Ascending aorta (tissue), 2 donors: ENCODE measurements at places on chromosomes 7 and 10. TPM values are rescaled to one million over a fixed set of nuclear protein-coding genes. Genes with fewer than 3 reads are reported as not detected.

DNA sequence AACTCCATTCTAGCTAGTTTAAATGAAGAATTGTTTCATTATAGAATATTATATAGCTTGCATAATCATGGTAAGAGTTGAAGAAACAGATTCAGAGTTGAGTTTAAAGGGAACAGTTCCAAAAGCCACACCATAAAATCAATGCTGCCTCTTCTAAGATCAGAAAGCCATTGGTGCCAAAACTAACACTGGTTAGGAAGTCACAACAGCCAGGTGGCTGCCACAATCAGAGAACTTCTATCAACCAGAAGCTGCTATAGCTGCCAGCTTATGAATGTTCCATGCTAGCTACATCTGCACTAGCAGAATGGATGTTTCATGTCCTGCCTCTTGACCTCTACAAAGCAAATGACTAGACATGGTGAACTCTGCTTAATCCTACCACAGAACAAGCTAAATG lies 583.1 kb upstream of the LRRN3 start:
- no peak for DNase-seq

- no peak for DNase-seq
Observed at GRCh38 chr10:1665681-1666080, 71.6 kb downstream of the ADARB2 start.

The SSC4D gene
- not detected for total RNA-seq

- no peak for DNase-seq
Observed at GRCh38 chr10:28632584-28632945, 44.8 kb upstream of the BAMBI start.

- no peak for DNase-seq
Observed at GRCh38 chr10:73359492-73359891, 828 bp upstream of the CFAP70 start.

DNA sequence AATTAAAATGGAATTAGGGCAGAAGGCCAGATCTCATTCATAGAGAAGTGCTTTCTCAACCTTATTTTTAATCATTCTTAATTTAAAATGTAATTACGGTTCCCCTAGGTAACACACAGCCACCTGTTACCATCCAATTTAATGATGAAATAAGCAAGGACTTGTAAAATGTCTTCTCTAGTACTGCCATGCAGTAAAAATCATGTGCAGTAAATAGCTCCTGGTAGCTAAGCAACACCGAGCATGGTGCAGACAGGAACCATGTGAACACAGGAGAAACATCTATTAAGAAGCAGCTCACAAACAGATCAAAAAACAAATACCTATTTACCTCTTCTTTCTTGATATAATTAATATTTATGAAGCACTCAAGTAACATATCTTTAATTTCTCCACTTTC lies 15.1 kb downstream of the NCAPG2 start:
- DNase-seq = no peak

DNA sequence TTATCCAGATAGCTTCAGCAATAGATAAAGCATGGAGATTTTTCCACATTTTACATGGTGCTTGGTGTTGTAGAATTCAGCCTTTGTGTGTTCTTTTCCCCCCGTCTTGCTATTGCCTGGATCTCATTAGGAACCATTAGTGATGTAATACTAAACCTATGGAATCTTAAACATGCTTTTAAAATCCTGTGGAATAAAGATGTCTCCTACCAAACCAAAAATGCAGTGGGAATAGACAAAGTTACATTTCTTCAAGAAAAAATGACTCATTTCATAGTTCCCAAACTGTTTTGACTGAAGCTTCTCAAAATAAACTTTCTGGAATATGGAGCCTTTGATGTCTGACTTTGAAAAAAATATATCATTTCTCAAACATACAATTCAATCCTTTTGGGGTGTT lies 44.0 kb downstream of the CALD1 start:
- no peak for DNase-seq

DNA sequence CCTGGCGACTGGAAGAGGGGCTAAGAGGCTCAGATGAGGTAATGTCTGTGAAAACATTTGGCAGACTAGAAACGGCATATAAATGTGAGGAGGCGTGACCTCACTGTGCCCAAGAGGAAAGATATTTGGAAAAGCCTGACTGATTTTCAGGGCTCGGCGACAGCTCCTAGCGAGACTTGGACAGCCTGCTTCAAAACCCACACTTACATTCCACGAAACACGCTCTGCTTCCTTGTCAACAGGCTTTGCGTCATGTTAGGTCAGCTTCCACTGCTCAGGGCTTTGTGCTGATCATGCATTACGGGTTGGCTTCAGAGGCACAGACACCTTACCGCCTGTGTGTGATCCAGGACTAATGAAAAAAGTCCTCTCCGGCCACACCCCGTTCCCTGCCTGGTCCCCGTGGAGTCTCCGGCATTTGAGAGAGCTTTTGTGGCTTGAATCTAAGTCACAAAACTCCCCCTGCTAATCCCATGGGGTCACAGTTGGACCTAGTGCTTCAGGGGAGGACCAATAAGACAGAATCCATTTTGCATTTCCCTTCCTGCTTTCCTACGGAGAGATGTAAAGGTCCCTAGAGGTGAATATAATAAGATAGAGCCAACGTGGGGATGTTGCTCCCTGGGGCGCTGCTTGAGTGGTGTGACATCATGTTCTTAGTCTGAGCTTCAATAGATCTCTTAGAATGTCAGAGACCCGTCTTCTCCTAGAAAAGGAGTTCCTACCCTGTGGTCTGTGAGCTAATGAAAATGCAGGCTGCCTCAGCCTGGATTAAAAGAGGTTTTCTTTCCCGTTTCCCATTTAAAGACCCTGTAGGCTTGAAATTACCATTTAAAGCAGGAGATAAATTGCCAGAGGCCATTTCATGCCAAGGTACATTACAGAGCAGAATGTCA lies 25.5 kb downstream of the FGFBP3 start:
- DNase-seq = no peak

The CDK14 gene
- total RNA-seq = 5.1 TPM

- DNase-seq = no peak
Observed at GRCh38 chr10:120746001-120746777, 105.0 kb upstream of the WDR11 start.

- peak; percentile 78 for DNase-seq
Observed at GRCh38 chr10:3886191-3886590, 101.2 kb upstream of the KLF6 start.

- no peak for DNase-seq
Observed at GRCh38 chr10:85789125-85789524, 577.5 kb downstream of the GRID1 start.

GRCh38 chr10:101130984-101131961 lies at the start of gene TLX1:
Gene TLX1 (plus strand): TSS chr10:101131300. CDS start chr10:101131542, 242 bp downstream.
- DNase-seq = no peak

GRCh38 chr10:89206402-89207180 lies 526 bp downstream of the CH25H start:
- no peak for DNase-seq
